Hematopoietic multipotent progenitor cell treated with erythropoietin and hydrocortisone succinate and interleukin-3 and kit ligand, for 8 days (in vitro differentiated cells): ENCODE measurements at places on chromosomes 5 and 9.

- peak; percentile 48 for DNase-seq
These were observed 285.4 kb downstream of the TMEM232 start for GRCh38 chr5:110441035-110441434.

DNA sequence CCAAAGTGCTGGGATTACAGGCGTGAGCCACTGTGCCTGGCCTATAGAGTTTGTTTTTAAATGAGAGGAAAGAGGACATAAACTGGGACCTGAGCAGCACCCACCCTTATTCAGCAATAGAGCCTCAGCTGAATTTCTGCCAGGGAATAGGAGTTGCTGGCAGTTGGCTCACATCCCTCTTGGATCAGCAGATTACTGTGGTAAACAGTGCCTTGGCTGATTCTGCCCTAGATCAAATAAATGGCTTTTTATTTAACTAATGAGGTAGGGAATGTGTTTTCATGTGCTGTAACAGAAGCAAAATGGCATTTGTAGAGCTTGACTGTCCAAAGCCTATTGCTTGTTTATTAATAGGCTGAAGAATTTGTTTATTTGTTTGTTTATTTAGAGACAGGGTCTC is 2.1 kb downstream of the ARHGEF37 start:
- DNase-seq, result peak; percentile 43

DNA sequence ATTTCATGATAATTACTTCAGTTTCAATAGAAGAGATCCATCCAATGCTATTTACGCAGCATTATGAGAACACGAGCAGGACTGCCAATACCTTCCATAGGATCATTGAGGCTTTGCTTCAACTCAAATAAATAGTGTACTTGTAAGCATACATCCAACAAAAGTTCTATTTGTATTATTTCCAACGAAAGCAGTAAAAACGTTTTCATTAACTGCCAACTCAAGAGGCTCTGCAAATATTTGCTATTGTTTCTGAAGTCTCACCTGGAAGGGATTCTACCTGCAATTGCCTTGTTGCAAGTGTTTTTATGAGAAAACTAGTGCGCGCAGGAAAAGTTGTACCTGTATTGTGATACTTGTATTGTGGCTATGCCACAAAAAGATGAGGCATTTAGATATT is 11.0 kb upstream of the GNPDA1 start:
- no peak for DNase-seq

GRCh38 chr5:144120661-144121180 is 49.7 kb downstream of the YIPF5 start:
- DNase-seq, result no peak

- no peak for DNase-seq
These were observed 50.7 kb upstream of the FREM1 start for GRCh38 chr9:14960881-14961280.
